Stimulated activated CD4-positive, alpha-beta T cell treated with anti-CD3 and anti-CD28 coated beads, Interleukin-1b, Interleukin-23, amount 100 ng/mL, for 24 hours (primary cell): ENCODE measurements at places on chromosomes 4 and X.

DNA sequence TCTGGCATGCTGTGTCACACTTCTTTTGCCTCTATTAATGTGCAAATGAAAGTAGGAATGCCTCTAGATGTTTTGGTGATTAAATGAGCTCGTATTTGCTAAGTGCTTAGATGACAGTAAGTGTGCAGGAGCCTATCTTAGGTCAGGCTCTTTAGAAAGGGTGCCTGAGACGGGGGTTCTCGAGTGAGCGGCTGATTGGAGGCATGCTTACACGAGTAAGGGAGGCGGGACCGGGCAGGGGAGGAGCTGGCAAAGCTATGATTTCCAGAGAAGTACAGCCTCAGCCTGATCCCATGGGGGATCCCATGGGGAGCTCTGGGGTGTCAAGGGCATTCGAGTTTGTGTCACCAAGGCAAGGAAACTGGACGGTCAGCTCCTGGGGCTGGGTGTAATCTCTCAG, 44.8 kb downstream of the CLDN34 start:
- no peak for DNase-seq

GRCh38 chrX:38318196-38318595, 9.1 kb downstream of the RPGR start:
- no peak for DNase-seq

GRCh38 chr4:139584013-139584412, 28.0 kb upstream of the SETD7 start:
- no peak for DNase-seq

DNA sequence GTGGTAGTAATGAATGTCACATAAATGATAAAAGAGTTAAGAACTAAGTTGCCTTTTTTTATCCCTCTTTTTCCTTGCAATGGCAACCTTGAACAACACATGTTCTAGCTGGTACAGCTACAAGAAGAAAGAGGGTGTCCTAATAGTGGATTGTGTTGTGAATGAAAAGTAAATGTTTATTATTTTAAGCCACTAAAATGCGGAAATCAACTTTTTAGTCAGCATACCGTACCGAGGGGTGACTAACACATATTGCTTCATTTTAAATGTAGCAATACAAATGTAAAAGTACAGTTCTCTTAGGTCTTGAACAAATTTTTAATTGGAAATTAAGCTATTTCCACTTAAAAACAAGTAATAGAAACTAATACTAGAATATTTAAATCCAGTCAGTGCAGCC, 17.7 kb upstream of the AP1AR start:
- no peak for DNase-seq

- DNase-seq, result no peak
Observed at GRCh38 chrX:19017271-19017670, 33.4 kb upstream of the PHKA2 start.

- DNase-seq, result no peak
Observed at GRCh38 chr4:88969271-88969670, 87.7 kb downstream of the FAM13A start.

DNA sequence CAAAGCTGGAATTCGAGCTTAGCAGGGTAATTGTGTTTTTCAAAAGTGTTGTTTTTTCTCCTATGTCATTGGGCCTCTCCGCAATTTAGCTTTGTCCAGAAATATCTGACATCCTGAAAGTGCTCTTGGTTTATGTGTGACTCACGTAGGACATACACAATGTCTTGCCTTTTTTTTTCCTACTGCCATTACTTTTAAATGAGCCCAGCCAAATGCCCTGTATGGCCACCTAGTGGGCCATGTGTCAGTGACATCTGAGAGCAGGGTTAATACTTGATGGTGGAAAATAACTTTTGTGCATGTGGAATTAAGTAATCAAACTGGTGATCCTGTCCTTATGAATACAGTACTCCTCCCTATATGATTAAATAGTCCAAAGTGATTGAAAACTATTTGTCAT, 1411.1 kb upstream of the TENM3 start:
- DNase-seq, result no peak

DNA sequence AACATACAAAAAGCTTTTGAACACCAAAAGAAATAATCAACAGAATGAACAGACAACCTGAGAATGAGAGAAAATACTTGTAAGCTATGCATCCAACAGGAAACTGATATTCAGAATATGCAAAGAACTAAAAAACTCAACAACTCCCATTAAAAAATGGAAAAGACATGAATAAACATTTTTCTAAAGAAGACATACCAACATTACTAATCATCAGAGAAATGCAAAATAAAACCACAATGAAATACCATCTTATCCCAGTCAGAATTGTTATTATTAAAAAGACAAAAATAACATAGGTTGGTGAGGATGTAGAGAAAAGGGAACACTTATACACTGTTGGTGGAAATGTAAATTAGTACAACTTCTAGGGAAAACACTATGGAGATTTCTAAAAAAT, 1161.9 kb downstream of the PCDH19 start:
- DNase-seq, result no peak

DNA sequence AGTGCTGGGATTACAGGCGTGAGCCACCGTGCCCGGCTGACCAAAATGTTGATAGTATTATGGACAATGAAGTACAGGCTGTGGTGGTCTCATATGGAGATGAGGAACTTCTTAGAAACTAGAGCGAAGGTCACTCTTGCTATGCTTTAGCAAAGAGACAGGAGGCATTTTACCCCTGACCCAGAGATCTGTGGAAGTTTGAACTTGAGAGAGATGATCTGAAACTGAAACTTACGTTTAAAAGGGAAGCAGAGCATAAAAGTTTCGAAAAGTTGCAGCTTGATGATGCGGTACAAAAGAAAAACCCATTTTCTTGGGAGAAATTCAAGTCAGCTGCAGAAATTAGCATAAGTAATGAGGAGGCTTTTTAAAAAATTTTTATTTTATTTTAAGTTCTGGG, 8.5 kb upstream of the CTAG2 start:
- DNase-seq, result no peak

DNA sequence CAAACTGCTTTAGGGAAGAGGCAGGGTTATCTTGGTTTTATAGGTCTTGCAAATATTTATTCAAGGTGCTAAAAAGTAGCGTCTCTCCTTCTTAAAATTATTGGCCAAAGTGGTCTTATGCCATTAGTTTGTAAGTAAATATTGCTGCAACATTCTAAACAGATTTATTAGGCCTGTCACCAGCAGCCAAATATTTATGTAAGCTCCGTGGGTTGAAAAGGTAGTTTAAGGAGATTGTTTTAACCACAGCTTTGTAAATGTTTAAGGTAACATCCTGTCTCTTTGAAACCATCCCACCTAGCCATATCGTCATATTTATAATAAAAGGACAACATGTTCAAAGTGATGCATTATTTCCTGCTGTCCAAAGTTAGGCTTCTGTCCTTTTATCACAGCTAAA, 210.1 kb upstream of the LNX1 start:
- no peak for DNase-seq

GRCh38 chr4:2402048-2402842, 16.2 kb downstream of the ZFYVE28 start:
- DNase-seq, result no peak

DNA sequence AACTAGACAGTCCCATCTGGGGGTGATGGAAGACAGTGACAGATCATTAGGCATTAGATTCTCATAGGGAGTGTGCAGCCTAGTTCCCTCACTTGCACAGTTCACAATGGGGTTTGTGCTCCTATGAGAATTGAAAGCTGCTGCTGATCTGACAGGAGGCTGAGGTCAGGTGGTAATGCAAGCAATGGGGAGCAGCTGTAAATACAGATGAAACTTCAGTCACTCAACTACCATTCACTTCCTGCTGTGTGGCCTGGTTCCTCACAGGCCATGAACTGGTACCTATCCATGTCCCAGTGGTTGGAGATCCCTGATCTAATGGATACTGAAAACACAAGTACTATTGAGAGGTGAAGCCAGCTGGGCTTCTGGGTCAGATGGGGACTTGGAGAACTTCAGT, 72.5 kb downstream of the AGTR2 start:
- DNase-seq, result no peak

DNA sequence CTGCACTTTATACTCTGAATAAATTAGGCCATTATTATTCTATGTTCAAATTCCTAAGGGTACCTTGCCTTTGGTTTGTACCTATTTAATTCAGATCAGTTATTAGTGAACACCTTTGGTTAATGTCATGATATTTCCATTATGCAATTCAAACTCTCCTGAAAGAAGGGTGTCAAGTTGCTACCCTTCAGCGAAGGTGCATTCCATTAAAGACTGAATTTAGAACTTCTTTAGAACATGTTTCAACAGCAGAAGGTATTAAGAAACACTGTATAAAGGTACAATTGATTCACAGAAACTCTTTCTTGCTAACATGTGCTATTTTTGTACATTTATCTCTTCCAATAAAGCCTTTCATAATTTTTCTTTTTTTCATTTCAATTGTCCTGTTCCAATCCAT, 1545.4 kb upstream of the PCDH10 start:
- DNase-seq, result no peak

GRCh38 chr4:105108971-105109370, 37.7 kb upstream of the TET2 start:
- DNase-seq, result no peak

DNA sequence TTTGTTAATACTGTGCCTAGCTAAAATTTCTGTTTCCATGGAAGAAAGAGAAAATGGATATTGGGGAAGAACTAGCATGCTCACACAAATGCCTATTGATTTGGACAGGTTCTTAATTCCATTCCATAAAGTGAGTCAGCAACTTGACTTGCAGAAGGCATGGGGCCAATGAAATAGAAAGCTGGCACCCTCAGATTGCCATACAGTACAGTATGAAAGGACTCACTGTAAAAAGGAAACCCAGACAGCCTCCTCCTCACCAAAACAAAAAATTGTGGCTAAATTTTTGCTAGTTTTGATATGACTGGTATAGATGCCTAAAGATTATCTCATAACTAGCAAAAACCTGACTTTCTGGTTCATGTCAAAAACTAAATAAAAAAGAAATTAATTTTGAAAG, 11.2 kb upstream of the TAB3 start:
- DNase-seq, result no peak

- no peak for DNase-seq
Observed at GRCh38 chrX:154818916-154819770, 13.9 kb upstream of the MPP1 start.

DNA sequence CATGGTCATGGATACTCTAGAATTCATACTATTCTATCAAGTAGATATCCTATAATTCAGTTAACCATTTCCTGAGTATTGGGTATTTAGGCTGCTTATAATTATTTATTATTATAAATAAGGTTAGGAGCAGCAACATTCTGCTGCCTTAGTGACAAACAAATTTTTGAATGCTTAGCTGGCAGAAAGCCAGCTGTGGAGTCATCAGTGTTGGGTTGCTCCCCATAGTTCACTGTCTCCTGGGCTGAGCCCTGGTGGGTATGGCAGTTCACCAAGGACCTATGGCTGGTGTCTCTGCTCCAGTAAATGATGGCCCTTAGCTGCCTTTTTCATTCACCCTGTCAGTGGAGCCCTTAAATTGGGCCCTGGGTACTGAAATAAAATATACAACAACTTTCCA, 61.8 kb downstream of the SMARCA5 start:
- DNase-seq, result no peak

GRCh38 chr4:190020790-190021717, 6.0 kb downstream of the FRG2 start:
- no peak for DNase-seq

- DNase-seq, result no peak
Observed at GRCh38 chrX:5650904-5651303, 577.8 kb downstream of the NLGN4X start.

- no peak for DNase-seq
Observed at GRCh38 chr4:4507923-4508322, 33.9 kb downstream of the STX18 start.

DNA sequence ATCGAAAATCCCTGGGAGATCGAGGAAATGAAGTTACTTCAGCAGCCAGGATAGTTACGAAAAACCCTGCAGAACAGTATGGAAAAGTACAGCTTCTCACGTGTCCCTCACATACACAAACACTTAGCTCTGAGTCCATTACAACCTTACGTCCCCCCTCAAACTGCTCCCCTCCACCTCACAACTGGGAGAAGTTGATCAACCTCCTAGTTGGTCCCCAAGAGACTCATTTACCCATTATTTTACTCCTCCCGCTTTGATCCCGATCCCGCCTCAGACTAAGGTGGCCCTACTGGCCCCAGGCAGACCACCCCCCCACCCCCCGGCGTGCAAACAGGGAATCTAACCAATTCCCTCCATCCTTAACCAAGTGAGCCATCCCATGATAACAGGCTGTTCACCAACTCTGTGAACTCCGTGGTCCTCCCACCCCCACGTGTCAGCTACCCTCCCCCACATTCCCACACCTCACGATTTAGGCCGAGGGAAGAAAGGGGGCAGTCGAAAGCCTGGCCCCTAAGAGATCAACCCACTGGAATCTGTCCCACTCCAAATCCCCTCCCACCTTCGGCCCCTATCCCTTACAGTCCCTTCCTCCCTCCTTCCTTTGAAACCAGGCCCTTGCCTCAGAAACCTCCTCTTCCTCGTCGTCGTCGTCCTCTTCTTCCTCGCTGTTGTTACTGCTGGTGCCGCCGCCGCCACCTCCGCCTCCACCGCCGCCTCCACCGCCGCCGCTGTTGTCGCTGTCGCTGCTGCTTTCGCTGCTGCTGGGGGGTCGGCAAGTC, 755 bp downstream of the ANKRD17 start:
- DNase-seq, result no peak

DNA sequence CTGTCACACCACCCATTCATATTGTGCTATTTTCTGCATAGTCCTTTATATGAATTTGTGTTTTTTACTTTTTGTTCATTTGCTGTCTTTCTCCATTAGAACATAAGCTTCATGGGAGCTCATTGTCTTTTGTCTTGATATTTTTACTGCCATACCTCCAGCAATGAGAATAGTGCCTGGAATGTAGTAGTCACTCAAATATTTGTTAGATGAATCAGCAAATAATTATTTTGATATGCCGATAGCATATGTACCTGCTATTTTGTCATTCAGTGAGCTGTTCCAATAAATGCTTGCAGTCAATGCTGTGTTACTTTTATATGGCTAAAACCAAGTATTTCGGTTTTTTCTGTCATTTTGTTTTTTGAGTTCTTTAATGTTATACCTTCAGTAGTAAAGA, 43.5 kb upstream of the SLC25A31 start:
- DNase-seq, result no peak

GRCh38 chrX:141668371-141668770, 30.2 kb downstream of the SPANXD start:
- DNase-seq, result no peak

- DNase-seq, result no peak
Observed at GRCh38 chrX:135410861-135411627, 10.7 kb upstream of the SMIM10L2A start.

DNA sequence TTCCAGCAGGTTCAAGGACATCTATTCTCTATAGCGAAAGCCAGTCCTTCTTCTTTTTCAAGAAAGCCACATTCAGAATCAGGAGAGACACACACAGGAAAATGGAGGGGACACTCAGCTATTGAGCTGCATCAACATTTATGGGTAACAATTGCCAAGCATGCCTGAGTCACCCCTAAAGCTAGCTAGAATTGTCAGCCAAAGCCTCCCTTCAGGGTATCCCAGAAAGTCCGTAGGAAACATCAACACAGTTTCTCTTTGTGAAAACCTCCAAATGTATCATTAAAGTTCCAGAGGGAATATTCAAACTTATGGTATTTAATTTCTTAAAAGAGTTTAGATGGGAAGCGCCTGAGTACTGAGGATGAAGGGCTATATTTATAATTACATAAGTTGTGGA, 331.1 kb upstream of the SLC7A11 start:
- DNase-seq, result no peak
